ENCODE measurements at places on chromosomes 2 and 18. TPM values are rescaled to one million over a fixed set of nuclear protein-coding genes. Genes with fewer than 3 reads are reported as not detected.

- H3K27me3 ChIP-seq, result no peaks in the 10 kb centered on the region
- no peak overlapping the region for H3K4me3 ChIP-seq
- H3K27ac ChIP-seq, result no peak overlapping the region
- no peaks in the 10 kb centered on the region for H3K36me3 ChIP-seq
- DNase-seq, result peak; percentile 91
These were observed 56.8 kb downstream of the ASXL2 start for GRCh38 chr2:25821225-25822056.

- H3K27ac ChIP-seq, result no peak overlapping the region
- no peak overlapping the region for H3K4me3 ChIP-seq
- no peaks in the 10 kb centered on the region for H3K4me1 ChIP-seq
- no peaks in the 10 kb centered on the region for H3K36me3 ChIP-seq
- no peak for DNase-seq
These were observed 9.2 kb upstream of the ALPP start for GRCh38 chr2:232369126-232369951.

Gene GALNT3
- polyA plus RNA-seq, result 0.95 TPM

GRCh38 chr2:231521-232185 lies 32.2 kb downstream of the SH3YL1 start:
- no peaks in the 10 kb centered on the region for H3K27me3 ChIP-seq
- H3K36me3 ChIP-seq, result peaks cover 2% of the 10 kb centered on the region
- H3K27ac ChIP-seq, result no peak overlapping the region
- H3K4me3 ChIP-seq, result no peak overlapping the region

- no peaks in the 10 kb centered on the region for H3K36me3 ChIP-seq
- peak overlapping the region; percentile 75 for H3K4me3 ChIP-seq
- DNase-seq, result peak; percentile 69
- H3K4me1 ChIP-seq, result peaks cover 3% of the 10 kb centered on the region
These were observed 895 bp upstream of the GLS start for GRCh38 chr2:190879474-190880377.

Gene FAM228A
- polyA plus RNA-seq, result 4.3 TPM

- H3K4me3 ChIP-seq, result no peak overlapping the region
- no peaks in the 10 kb centered on the region for H3K36me3 ChIP-seq
- H3K27ac ChIP-seq, result no peak overlapping the region
- DNase-seq, result peak; percentile 76
- peaks cover 9% of the 10 kb centered on the region for H3K4me1 ChIP-seq
These were observed 267.6 kb downstream of the TMX3 start for GRCh38 chr18:68447286-68447685.

DNA sequence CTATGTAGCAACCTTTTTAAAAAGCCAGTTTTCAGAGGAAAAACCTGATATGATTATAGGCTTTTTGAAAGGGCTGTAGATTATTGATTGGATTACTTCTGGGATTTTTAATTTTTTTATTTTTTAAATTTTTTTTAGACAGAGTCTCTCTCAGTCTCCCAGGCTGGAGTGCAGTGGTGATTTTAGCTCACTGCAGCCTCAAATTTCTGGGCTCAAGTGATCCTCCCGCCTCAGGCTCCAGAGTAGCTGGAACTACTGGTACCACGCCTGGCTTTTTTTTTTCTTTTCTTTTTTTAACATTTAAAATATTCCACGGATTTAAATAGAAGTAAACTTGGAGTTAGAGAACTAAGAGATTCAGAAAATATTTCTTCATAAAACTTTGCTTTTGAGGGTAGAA lies 1.2 kb downstream of the MRPL19 start:
- no peak overlapping the region for H3K27ac ChIP-seq
- H3K27me3 ChIP-seq, result no peaks in the 10 kb centered on the region
- no peaks in the 10 kb centered on the region for H3K4me1 ChIP-seq
- no peak overlapping the region for H3K4me3 ChIP-seq
- H3K36me3 ChIP-seq, result no peaks in the 10 kb centered on the region

Gene AMMECR1L
- polyA plus RNA-seq, result 16.8 TPM

Gene SLC4A5
- 0.19 TPM for polyA plus RNA-seq

DNA sequence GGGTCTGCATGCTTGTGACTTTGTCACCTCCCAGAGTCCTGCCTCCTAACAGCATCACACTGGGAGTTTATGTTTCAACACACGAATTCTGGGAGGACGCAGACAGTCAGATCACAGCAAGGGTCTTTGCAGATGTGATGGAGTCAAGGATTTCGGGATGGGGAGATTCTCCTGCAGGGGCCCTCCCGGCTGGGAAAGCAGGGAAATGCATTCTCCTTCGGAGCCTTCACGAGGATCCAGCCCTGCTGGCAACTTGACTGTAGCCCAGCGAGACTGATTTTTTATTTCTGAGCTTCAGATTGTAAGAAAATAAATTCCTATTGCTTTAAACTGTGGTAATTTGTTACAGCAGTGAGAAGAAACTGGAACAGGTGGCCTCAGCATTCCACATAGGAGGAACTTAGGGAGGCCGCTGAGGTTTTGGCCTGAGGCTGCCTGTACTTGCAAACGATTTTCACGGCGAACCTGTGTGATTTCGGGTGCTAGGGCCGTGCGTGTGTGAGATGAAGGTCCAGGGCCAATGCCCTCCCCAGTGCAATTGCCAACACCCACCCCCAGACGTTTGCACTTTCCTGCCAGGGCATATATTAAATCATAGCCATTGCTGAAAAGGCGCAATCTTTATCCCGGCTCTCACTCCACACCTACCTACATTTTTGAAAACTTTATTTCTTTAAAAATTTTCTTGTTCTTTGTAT lies 79.8 kb downstream of the ASB1 start:
- H3K4me3 ChIP-seq, result no peak overlapping the region
- no peak for DNase-seq
- H3K27ac ChIP-seq, result no peak overlapping the region
- H3K4me1 ChIP-seq, result no peaks in the 10 kb centered on the region
- no peaks in the 10 kb centered on the region for H3K27me3 ChIP-seq

GRCh38 chr2:16899958-16900357 lies 234.3 kb upstream of the CYRIA start:
- H3K27me3 ChIP-seq, result no peaks in the 10 kb centered on the region
- DNase-seq, result no peak
- no peaks in the 10 kb centered on the region for H3K36me3 ChIP-seq
- H3K4me1 ChIP-seq, result no peaks in the 10 kb centered on the region
- H3K27ac ChIP-seq, result no peak overlapping the region

- H3K27me3 ChIP-seq, result no peaks in the 10 kb centered on the region
- H3K4me3 ChIP-seq, result no peak overlapping the region
- H3K4me1 ChIP-seq, result no peaks in the 10 kb centered on the region
- no peak overlapping the region for H3K27ac ChIP-seq
These were observed 110.1 kb downstream of the MREG start for GRCh38 chr2:215903203-215903602.

DNA sequence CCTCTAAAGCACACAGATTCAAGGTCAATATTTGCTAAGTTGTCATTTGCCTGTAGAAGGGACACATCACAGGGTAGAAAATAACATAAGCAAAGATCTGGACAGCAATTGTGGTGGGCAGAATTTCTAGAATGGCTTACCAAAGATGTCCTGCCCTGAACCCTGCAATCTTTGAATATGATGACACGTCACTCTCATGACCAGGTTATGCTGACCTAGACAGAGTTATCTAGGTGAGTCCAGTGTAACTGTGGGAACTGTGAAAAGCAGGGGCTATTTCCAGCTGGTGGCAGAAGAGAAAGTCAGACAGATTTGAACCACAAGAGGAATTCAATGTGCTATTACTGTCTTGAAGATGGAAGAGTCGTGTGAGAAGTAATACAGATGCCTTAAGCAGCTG lies 112.3 kb upstream of the CNGA3 start:
- H3K4me1 ChIP-seq, result no peaks in the 10 kb centered on the region
- H3K27ac ChIP-seq, result no peak overlapping the region
- H3K4me3 ChIP-seq, result no peak overlapping the region

- DNase-seq, result peak; percentile 20
- H3K27me3 ChIP-seq, result no peaks in the 10 kb centered on the region
- H3K4me3 ChIP-seq, result no peak overlapping the region
These were observed 472.0 kb upstream of the ETAA1 start for GRCh38 chr2:66925128-66925527.

DNA sequence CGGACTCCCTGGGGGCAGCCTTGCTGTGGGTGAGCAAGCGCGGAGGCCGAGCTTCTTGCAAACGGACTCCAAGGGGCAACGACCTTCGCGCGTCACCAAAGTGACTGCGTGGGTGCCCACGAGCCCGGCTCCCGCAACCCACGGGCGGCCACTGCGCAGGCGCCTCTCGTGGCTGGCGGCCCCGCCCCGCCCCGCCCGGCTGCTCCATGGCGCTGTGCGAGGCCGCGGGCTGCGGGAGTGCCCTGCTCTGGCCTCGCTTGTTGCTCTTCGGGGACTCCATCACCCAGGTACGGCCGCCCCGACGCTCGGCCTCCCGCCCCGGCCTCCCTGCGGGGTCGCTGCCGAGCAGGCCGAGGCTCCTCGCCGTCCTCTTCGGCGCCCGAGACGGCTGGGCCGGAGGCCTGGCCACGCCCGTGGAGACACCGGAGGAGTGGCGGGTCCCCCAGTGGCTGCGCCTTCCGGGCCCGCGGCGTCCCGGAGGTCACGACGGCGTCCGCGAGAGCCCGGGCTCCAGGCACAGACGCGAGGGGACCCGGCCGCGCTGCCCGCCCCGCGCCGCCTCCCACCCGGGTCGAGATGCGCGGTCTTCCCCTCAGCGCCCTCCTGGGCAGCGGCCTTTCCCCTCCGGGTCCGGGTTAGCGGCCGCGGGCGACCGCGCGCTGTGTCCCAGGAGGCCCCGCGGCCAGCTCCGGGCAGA lies at the start of gene IAH1:
IAH1 (plus strand) TSS at position 191 of the 697 bp plus-strand sequence; CDS start at position 207, 16 bp downstream.
- H3K27ac ChIP-seq, result peak within 1 kb of the TSS; percentile 91
- H3K4me3 ChIP-seq, result peak within 1 kb of the TSS; percentile 68
- peaks cover 5% of the 10 kb centered on the region for H3K4me1 ChIP-seq
- DNase-seq, result peak; percentile 37

- H3K36me3 ChIP-seq, result no peaks in the 10 kb centered on the region
- no peak for DNase-seq
These were observed 122.8 kb downstream of the MYO5B start for GRCh38 chr18:50072146-50072545.

Gene ZSWIM2
- polyA plus RNA-seq, result 0.15 TPM

Gene TMEM163
- 0.03 TPM for polyA plus RNA-seq

DNA sequence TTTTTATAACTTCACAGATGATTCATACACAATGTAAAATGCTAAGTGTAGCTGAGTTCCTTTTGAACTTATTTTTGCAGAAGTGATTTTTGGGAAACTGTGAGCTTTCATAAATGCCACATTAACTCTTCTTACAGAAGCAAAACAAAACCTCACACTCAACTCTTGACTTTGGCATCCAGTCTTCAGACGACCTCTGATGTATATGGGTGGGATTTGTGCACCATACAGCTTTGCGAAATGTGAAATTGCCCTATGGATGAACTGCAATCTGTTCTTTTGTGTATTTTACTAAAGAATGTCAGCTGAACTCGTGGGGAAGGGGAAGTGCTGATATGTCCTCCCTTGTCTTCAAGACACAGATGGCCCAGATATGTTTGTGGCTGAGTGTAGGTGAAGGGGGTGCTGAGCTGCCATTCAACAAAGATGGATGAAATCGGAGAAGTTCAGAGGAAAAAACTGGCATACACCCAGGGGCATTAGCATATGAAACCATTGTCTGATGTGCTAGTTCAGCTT lies 218.3 kb downstream of the PTGR3 start:
- DNase-seq, result peak; percentile 50
- H3K36me3 ChIP-seq, result no peaks in the 10 kb centered on the region
- peaks cover 2% of the 10 kb centered on the region for H3K4me1 ChIP-seq
- no peak overlapping the region for H3K27ac ChIP-seq
- H3K4me3 ChIP-seq, result no peak overlapping the region

DNA sequence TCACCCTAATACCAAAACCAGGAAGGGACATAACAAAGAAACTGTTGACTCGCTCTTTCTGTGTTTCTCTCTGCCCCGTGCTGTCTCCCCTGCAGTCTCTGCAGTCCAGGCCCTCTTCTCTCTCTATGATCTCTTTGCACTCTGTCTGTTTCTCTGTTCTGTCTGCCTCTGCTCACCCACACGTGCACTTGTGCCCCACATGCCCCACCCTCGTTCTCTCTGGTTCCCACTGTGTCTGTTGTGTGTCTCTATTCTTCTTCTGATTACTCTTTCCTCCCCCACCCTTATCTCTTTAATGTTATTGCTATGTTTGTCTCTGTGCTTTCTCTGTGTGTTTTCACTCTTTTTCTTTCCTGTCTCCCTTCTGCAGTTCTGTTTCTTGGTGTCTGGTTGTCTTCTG lies 54.0 kb downstream of the NAT8 start:
- H3K36me3 ChIP-seq, result no peaks in the 10 kb centered on the region
- DNase-seq, result no peak
- no peaks in the 10 kb centered on the region for H3K4me1 ChIP-seq
- no peak overlapping the region for H3K27ac ChIP-seq
- H3K27me3 ChIP-seq, result no peaks in the 10 kb centered on the region

DNA sequence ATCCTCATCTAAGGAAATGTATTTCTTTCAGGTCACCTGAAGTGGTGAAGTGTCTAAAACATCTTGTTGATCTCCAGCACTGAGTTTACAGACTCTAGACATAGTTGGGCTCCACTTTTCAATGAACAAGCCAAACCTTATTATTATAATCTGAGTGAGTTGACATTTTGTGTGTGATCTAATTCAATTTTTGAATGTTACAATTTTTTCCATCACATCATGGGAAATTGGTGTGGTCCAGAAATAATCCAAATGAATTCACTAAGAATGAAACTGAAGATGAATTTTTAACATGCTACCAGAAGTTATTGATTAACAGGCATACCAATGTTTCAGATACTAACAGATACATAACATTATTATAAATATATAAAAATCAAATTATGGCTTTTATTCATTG lies 75.6 kb upstream of the EFEMP1 start:
- H3K4me3 ChIP-seq, result no peak overlapping the region
- H3K4me1 ChIP-seq, result no peaks in the 10 kb centered on the region
- no peaks in the 10 kb centered on the region for H3K27me3 ChIP-seq
- no peak overlapping the region for H3K27ac ChIP-seq
- H3K36me3 ChIP-seq, result no peaks in the 10 kb centered on the region
- no peak for DNase-seq

GRCh38 chr2:186913870-186914269 lies 64.9 kb upstream of the ZSWIM2 start:
- no peak for DNase-seq
- no peaks in the 10 kb centered on the region for H3K4me1 ChIP-seq
- H3K36me3 ChIP-seq, result no peaks in the 10 kb centered on the region
- no peak overlapping the region for H3K4me3 ChIP-seq
- no peak overlapping the region for H3K27ac ChIP-seq
- H3K27me3 ChIP-seq, result no peaks in the 10 kb centered on the region

Gene TRABD2A
- 4.4 TPM for polyA plus RNA-seq

- no peaks in the 10 kb centered on the region for H3K27me3 ChIP-seq
- no peak overlapping the region for H3K27ac ChIP-seq
- no peak for DNase-seq
These were observed 35.0 kb upstream of the GLI2 start for GRCh38 chr2:120700659-120701058.

Measured in fibroblast of lung (primary cell).